Activated naive CD8-positive, alpha-beta T cell treated with anti-CD3 and anti-CD28 coated beads for 36 hours (primary cell): ENCODE measurements at places on chromosomes 11 and 22. TPM values are rescaled to one million over a fixed set of nuclear protein-coding genes. Genes with fewer than 3 reads are reported as not detected.

Gene HIC2
- 5.4 TPM for total RNA-seq

DNA sequence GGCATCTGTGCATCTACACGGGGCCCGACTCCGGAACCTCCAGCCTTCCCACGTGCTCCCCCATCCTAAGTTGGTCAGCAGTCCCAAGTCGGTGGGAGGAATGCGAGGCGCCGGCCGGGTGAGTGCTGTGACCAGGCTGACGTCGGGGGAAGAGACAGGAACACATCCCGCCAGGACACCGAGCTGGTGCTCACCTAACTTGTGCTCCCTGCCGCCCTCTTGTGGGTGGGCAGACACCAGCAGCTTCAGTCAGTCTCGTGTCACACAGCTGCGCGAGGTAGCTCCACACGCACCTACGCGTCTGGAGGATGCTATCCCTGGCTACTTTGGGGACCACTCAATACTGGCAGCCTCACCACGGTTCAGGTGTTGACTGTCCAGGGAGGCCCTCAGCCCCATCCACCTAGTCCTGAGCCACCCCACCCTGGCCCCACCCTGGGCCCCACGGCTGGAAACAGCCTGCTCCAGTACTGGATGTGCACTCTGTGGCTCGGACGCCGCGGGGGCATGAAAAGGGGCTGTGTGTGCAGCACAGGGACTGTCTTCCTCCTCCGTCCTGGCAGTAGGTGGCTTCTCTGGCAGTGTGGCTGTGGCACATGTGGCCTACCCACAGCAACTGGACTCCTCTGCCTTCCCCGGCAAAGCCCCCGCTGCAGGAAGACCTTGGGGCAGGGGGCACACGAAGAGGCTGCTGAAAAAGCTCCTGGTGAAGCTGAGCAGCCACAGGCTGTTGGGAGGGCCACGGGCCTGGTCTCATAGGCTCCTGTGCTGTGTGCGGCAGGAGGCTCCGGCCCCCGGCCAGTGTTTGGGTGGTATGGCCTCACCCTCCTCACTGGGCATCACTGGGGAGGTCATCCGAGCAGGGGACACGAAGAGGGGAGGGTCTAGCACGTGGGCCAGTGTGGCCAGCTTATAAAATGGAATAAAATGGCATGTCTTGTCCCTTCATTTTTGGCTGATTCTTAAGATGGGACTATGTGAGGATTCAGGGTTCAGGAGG lies 11.2 kb upstream of the BID start:
- no peak overlapping the region for H3K4me3 ChIP-seq
- peaks cover 15% of the 10 kb centered on the region for H3K4me1 ChIP-seq
- no peaks in the 10 kb centered on the region for H3K27me3 ChIP-seq
- DNase-seq: peak; percentile 69
- H3K36me3 ChIP-seq: no peaks in the 10 kb centered on the region

DNA sequence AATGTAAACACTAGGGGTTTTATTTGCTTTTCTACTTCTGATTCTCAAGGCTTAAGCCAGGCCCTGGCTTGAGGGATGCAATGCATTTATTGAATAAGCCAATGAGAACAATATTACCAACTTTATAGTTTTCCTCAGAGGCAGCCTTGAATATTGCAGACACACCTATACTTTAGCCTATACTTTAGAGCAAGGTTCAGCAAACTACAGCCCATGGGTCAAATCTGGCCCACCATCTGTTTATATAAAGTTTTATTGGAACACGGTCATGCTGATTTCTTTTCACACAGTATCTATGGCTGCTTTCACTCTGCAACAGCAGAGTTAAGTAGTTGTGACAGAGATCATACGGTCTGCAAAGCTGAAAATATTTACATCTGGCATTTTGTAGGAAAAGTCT lies 50.3 kb upstream of the E2F8 start:
- H3K4me3 ChIP-seq: no peak overlapping the region
- no peaks in the 10 kb centered on the region for H3K36me3 ChIP-seq
- H3K27me3 ChIP-seq: peaks cover 12% of the 10 kb centered on the region
- no peak for DNase-seq
- no peaks in the 10 kb centered on the region for H3K4me1 ChIP-seq

DNA sequence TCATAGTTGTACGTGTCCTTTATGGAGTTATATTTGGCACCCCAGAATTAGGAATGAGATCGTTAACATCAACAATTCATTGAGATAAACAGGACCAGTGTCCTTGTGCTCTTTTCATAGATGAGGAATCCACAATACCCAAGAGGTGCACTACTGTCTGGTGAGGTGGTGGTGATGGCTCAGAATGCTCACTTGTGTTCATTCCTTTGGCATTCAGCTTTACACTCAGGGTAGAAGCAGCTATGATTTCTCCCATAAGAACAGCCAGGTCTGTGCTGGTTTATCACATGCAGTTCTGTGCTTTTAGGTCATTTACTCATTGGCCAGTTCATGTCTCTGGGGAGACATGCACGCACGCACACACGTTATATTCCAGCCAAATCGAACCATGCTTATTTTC lies 167.2 kb downstream of the FAT3 start:
- no peaks in the 10 kb centered on the region for H3K36me3 ChIP-seq
- no peak overlapping the region for H3K4me3 ChIP-seq
- peaks cover 5% of the 10 kb centered on the region for H3K27me3 ChIP-seq
- H3K4me1 ChIP-seq: no peaks in the 10 kb centered on the region
- H3K27ac ChIP-seq: no peak overlapping the region
- DNase-seq: no peak

GRCh38 chr11:67671211-67671520 lies 3.3 kb downstream of the ALDH3B2 start:
- no peak overlapping the region for H3K27ac ChIP-seq
- no peaks in the 10 kb centered on the region for H3K36me3 ChIP-seq
- no peak for DNase-seq
- no peaks in the 10 kb centered on the region for H3K4me1 ChIP-seq

DNA sequence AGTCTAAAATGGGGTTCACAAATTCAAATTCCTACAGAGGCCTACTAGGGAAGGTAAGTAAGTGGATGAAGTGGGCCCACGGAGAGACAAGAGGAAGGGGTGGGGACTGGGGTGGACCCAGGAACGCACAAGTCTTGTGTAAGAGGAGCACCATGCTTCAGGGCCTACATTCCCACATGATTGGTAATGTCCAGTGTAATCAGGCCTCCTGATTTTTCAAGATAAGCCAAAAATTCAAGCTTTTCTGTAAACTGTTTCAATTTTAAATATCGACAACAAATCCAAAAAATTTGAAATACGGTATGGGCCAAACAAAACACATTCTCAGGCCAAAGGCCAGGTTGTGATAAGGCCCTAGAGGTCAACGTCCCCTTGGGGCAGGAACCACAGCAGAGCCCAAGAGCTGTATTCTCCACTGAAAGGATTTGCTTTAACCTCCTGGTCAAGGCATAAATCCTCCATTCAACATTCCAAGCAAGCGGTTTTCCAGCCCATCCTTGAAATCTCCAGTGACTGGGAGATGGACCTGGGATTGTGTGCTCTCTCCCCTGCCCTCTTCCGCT lies 116.4 kb downstream of the TRIM29 start:
- H3K27me3 ChIP-seq: peaks cover 18% of the 10 kb centered on the region
- no peak overlapping the region for H3K27ac ChIP-seq
- H3K4me3 ChIP-seq: no peak overlapping the region
- DNase-seq: no peak

DNA sequence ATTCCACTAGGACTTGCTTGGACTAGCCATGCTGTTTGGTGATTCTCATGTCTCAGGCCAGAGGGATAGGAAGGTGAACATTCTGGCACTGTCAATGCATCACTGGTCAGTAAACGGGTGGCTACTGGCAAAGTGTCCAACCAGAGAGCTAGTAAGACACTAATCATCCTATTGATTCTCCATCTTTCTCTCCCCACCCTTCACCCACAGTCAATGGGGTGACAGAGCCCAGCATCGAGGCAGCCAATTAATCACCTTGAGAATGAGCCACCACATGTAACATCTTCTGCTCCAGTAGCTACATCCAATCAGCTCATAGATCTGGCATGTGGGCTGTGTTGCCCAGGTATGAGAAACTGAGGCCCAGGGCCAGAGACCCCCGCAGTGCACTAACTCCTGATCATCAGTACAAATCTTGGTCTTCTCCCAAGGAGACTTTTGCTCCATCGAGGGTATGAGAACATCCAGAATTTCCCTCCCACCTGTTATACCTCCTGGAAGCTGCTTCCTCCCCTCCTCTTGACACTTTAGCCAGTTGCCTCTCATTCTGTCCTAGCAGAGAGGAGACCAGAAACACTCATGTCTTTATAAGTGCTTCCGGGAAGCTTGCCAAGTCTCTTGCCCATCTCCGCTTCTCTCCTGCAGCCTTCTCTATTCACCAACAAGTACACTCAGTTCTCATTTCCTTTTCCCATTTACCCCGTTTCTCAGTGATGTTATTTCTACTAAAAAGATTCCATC lies 17.0 kb downstream of the HTR3A start:
- no peak for DNase-seq
- peaks cover 6% of the 10 kb centered on the region for H3K4me1 ChIP-seq
- no peak overlapping the region for H3K27ac ChIP-seq
- no peaks in the 10 kb centered on the region for H3K36me3 ChIP-seq

DNA sequence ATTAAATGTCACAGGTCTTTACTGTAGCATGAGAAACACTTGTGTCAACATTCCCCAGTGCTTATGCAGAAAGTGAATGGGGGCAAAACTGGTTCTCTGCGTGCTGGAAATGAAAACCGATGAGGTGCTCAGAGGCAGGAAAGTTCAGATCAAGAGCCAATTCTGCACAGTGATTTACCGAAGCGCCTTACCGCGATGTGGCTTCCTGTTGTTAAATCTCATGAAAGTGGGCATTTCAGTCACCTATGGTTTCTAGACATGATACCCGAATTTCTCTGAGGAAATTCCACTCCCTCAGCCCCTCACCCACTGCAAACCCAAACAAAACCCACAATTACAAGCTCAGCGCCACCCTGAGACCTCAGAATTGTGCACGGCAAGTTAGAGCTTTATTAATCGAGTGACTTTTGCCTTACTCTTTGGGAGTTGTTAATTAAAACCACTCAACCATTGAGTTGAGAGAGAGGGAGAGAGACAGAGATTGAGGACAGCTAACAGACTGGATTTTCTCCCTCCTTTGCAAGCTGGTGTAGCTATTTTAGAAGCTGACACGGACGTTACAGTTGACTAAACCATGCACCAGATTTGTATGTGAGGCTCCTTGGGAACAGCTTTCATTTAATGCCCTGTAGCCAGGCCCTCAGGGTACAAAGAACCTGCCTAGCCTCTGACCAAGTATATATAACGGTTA lies 196.4 kb downstream of the DBX1 start:
- H3K36me3 ChIP-seq: no peaks in the 10 kb centered on the region
- no peak overlapping the region for H3K4me3 ChIP-seq
- peaks cover 17% of the 10 kb centered on the region for H3K4me1 ChIP-seq

GRCh38 chr22:35649636-35650250 lies 1.5 kb downstream of the APOL6 start:
- H3K4me1 ChIP-seq: peaks cover 46% of the 10 kb centered on the region
- peak overlapping the region; percentile 100 for H3K4me3 ChIP-seq
- H3K27me3 ChIP-seq: no peaks in the 10 kb centered on the region
- peak overlapping the region; percentile 100 for H3K27ac ChIP-seq
- DNase-seq: no peak

DNA sequence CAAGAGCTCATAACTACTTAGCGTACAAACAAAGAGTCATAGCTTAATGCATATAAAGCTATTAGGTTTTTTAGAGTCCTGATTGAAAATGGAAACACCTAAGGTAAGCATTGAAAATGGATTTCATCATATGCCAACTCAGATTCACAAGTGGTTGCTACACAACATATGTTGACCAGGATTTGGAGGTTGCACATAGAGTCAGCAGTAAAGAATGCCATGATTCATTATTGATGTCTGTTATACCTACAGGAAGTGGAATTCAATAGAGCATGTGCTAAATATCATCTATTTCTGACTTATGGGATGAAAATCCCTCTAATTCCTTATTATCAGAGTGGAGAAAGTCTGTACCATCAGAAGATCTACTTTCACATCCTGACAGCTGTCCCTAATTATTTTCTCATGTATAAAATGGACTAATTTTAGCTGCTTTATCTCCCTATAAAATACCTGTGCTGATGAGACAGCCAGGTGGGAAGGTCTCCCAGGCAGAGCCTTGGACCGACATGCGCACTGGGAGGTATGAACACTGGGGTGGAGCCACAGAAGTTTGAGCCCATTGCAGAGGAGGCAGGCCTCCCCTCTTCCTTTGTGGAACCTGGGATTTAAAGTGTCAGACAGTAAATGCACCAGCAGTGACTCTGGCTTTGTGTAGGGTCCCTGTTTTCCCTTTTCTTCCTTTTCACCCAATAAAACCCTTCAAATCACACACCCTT lies 204.2 kb downstream of the AASDHPPT start:
- H3K36me3 ChIP-seq: no peaks in the 10 kb centered on the region
- no peaks in the 10 kb centered on the region for H3K27me3 ChIP-seq
- no peak overlapping the region for H3K4me3 ChIP-seq
- no peaks in the 10 kb centered on the region for H3K4me1 ChIP-seq
